ENCODE measurements at places on chromosomes 13 and 19.

DNA sequence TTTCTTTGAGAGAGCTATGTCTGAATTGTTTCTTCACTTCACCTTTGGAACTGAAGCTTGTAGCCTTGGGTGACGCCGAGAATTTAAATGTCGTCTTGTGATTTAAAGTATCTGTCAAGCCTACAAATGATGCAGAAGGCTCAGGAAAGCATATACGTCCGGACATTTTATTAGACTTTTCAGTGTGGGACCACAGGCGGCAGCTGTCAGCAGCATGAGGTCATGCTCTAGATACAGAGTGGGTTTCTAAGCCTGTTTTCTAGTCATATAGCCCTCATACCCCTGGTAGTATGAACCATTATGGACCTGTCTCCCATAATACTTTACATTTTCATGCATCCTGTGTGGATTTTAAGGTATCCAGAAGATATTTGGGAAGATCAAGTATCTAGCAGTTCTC lies 212.3 kb downstream of the ATP8A2 start:
- DNase-seq, result no peak

- DNase-seq, result no peak
Measured at GRCh38 chr19:2249880-2250765, 1.0 kb downstream of the AMH start.

DNA sequence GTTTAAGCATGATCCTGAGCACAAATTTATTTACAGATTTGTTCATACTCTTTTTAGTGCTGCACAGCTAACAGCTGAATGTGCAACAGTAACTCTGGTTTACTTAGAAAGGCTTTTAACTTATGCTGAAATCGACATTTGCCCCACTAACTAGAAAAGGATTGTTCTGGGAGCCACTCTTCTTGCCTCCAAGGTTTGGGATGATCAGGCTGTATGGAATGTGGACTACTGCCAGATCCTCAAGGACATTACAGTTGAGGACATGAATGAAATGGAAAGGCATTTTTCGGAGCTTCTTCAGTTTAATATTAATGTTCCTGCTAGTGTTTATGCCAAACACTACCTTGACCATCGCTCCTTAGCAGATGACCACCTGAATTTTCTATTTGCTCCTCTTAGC lies 16.0 kb downstream of the ZNF100 start:
- DNase-seq, result no peak

- DNase-seq, result no peak
Measured at GRCh38 chr19:13526552-13526951, 20.3 kb upstream of the CACNA1A start.

DNA sequence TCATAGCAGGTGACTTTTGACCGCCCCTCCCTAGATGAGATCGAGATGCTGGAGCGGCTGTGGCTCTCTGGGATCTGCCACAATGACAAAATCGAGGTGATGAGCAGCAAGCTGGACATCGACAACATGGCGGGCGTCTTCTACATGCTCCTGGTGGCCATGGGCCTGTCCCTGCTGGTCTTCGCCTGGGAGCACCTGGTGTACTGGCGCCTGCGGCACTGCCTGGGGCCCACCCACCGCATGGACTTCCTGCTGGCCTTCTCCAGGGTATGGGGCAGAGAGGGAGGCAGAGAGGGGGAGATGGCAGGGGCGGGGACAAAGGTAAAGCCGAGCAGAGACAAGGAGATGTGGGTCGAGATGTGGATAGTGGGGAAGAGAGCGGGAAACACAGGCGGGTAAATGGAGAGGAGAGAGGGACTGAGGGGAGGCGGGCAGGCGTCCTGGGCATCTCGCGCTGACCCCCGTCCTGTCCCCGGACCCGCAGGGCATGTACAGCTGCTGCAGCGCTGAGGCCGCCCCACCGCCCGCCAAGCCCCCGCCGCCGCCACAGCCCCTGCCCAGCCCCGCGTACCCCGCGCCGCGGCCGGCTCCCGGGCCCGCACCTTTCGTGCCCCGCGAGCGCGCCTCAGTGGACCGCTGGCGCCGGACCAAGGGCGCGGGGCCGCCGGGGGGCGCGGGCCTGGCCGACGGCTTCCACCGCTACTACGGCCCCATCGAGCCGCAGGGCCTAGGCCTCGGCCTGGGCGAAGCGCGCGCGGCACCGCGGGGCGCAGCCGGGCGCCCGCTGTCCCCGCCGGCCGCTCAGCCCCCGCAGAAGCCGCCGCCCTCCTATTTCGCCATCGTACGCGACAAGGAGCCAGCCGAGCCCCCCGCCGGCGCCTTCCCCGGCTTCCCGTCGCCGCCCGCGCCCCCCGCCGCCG lies 3.4 kb upstream of the GRWD1 start:
- no peak for DNase-seq

DNA sequence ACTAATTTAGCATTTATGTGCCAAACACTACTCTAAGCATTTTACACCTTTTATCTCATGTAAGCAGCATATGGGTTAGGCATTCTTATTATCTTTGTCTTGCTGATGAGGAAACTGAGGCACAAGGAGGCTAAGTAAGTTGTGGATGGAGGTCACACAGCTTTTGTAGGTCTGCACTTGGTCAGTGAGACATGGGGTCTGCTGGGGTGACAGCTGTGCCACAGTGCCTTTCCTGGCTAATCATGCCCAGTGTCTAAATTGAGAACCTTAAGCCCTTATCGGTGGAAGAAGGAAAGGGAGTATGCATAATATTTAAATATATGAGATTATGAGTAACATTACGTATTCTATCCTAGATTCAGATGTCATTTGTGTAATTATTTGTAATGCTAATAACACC lies 226.2 kb downstream of the GGACT start:
- no peak for DNase-seq

- no peak for DNase-seq
Measured at GRCh38 chr19:51103926-51104341, 4.3 kb downstream of the CTU1 start.

DNA sequence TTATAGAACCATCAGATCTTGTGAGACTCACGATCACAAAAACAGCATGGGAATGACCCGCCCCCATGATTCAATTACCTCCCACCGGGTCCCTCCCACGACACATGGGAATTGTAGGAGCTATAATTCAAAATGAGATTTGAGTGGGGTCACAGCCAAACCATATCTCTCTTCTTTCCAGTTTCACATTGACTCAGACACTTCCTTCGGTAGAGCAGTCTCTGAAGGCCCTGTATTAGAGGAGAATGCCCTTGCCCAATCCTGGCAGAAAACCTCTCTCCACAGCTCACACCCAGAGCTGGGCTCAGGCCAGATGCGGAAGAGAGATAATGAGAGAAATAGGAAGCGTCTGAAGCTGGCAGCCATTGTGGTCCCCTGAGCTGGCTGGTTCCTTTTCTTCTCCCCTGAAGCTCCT lies 72.4 kb upstream of the CLDN10 start:
- DNase-seq, result peak; percentile 51

GRCh38 chr19:48514123-48514458 lies 2.5 kb upstream of the LMTK3 start:
- DNase-seq, result no peak

DNA sequence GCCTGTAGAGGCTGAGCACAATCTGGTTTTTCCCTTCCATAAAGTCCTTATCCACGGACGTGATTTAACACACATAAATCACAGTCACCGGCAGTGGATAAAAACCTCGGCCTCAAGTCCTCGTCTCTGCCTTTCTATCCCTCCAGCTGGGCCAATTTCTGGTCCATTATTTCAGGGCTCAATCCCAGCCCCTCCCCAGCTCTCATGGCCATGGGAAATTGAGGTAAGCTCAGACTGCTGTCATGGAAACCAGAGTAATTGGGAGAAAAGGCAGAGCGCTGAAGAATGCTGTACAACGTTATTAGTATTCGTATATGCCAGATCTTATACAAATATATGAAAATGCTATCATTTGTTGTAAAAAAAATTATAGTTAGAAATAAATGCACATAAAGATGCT lies 86.2 kb upstream of the USP29 start:
- no peak for DNase-seq

DNA sequence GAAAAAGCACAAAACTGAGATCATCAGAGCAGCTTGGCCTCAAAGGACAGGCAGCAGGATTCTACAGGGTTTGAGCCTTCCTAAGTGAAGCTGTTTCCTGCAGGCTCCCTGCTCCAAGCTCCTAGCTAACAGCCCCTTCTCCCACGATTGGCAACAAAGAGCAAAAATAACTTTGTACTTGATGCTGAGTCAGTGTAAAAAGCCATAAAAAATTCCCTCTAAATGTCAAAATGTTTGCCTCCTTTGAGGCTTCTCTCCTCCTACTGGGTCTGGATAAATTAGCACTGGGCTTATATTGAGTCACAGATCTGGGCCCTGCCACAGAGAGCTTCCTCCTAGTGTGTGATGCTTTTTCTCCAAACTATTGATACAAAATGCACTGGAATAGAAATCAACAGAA lies 153.3 kb downstream of the TNFRSF19 start:
- no peak for DNase-seq

- DNase-seq, result no peak
Measured at GRCh38 chr13:51912511-51913225, 50.9 kb downstream of the CCDC70 start.

DNA sequence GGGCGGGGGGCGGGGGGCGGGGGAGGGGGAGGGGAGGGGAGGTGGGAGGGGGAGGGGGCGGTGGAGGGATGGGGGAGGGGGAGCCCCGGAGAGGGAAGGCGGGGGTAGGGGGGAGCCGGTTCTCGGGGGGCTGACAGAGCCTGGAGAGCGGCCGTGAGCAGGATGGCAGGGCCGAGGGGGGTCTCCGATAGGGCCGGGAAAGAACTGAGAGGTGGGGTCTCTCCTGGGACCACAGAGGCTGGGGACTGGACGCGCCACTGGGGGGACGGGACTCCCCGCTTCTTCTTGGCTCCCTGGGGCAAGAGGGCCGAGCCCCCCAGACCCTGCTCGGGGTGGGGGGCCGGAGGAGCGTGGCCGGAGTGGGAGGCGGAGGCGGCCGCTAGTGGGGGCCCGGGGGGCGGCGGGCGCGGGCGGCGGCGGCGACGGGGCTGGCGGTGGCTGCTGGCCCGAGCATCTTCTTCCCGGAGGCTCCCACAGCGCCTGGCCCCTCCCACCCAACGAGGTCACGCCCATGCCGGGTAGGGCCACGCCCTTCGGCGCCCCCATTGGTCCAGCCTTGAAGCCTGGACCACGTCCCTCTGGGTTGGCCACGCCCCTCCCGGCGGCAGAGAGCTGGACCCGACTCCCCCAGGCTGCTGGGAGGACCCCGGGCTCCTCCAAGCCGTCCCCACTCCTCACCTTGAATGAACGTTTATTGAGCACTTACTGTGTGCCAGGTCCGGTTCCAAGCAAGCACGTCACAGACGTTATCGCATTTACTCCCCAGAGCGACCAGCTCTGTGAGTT lies at the start of gene NOVA2:
NOVA2 (minus strand) TSS at position 313 of the 786 bp plus-strand sequence. CDS start 514 bp downstream, outside the sequence.
- peak; percentile 31 for DNase-seq

- DNase-seq, result no peak
Measured at GRCh38 chr13:59747529-59747928, 416.2 kb downstream of the DIAPH3 start.

GRCh38 chr13:47408546-47409319 lies 511.9 kb upstream of the HTR2A start:
- DNase-seq, result no peak

DNA sequence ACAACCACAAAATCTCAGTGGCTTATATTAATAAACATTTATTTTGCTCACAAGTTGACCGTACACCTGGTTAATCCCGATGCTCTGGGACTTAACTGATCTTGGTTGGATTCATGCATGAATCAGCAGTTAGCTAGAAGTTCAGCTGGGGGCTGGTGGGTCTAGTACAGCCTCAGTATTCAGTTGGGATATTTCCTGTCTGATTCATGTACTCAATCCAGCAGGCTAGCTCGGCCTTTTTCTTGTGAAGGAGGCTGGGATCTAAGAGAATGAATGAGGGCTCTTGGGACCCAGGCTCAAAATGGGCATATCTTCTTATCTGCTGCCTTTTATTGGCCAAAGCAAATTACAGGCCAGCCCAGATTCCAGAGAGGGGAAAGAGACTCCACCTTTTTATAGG lies 178.8 kb downstream of the KCTD12 start:
- no peak for DNase-seq

DNA sequence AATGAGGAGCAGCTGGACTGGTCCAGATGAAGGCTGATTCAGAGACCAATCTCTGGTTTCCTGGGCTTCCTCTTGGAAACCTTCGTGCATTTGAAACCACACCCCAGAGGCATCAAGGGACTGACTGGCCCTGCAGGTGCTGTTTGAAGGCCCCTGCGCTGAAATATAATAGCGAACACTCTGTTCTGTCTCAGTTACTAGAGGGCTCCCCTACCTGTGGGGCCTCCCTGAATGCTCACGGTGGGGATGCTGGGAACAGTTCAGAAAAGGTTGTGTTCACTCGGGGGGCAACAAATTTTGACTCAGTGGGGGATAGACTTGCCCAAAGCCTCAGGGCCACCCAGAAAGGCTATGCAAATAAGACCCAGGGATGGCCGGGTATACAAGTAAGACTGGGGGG lies 6.4 kb downstream of the CCDC8 start:
- DNase-seq, result no peak

DNA sequence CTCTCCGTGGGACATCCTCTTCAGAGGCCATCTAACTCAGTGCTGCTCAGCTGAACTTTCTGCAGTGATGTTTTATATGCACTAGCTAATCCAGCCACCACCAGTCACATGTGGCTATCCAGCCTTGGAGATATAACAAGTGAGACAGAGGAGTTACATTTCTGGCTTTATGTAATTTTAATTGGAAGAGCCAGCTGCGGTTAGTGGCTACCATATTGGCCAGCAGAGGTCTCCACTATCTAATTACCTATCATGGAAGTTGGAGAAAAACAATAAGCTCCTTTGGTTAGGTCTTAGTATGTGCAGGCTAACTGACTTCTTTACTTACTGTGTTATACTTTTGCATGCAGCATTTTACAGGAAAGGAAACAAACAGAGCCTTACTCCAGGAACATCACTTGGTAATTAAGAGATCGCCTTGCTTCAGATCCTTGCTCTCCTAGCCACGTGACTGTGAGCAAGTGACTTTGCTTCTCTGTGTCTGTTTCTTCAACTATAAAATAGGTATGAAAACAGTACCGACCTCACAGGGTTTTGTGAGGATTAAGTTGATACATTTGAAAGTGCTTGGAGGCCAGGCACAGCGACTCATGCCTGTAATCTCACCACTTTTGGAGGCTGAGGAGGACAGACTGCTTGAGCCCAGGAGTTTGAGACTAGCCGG lies 1.6 kb upstream of the KLK10 start:
- DNase-seq, result no peak

GRCh38 chr13:84294576-84294975 lies 412.3 kb upstream of the SLITRK1 start:
- DNase-seq, result no peak

- no peak for DNase-seq
Measured at GRCh38 chr13:28964052-28964451, 143.9 kb downstream of the MTUS2 start.

DNA sequence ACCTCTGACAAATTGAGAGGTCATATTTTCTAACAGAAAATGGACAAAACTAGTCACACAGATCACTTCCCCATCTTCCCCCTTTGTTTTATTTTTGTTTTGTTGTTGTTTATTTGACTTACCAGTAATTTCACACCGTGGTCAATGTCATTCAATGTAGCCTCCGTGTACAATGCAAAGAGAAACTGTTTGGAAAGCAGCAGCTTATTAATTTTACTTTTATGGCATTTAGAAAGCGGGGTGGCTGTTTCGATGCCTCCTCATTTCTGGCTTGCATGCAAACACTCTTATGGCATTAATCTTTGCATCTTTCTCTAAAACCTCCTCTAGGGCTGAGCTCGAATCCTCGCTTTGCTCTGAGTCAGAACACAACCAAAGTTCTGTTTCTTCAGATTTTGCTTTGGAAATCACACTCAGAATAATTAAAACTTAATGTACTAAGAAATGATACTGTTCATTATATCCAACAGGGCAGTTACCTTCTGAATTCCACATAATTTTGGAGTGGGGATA lies 77.0 kb downstream of the ZNF536 start:
- no peak for DNase-seq

GRCh38 chr19:43465468-43466120 lies at the start of gene LYPD3:
Gene LYPD3, minus strand, starts transcription at chr19:43465608. Its CDS starts 37 bp downstream, at chr19:43465571.
- no peak for DNase-seq

- no peak for DNase-seq
Measured at GRCh38 chr19:51970718-51971117, 15.9 kb downstream of the ZNF350 start.
